ENCODE measurements at places on chromosomes 5 and 9.
A peak's percentile ranks its signal among the peaks of the same experiment; 100 is the strongest.

- no peak for DNase-seq
Measured at GRCh38 chr5:100519075-100519474, 16.1 kb upstream of the FAM174A start.

- DNase-seq = no peak
Measured at GRCh38 chr5:63456279-63456678, 506.0 kb downstream of the HTR1A start.

- peak; percentile 11 for DNase-seq
Measured at GRCh38 chr9:134231330-134231745, 67.0 kb upstream of the RNU6ATAC start.

DNA sequence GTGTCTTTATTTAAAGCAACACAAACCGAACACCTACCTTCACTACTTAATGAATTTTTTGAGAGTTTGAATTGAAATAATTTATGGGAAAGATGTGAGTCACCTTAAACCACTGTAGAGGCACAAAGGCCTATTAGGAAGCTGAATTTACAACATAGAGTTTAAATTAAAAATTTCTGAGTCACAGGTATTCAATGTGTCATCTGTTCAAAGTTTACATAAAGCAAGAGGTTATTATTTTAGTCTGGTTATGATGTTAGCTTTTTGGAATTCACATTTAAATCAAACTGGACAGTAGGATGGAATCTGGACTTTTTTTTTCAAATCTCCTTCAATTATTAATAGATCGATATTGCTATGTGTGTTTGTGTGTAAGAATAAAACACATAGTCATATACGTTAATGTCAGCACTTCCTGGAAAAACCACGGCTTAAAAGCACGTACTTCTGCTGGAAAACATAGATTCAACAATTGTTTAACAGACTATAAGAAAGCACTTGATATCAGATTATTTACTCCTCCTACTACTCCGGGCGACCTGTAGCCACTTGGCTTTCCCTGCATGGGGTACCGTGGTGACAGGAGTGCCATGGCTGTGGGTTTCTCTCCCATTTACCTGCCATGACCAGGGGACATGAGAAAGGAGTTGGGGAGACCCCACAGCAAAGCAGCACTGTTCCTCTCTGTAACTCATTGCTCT lies 638.6 kb downstream of the SEMA5A start:
- peak; percentile 53 for DNase-seq

DNA sequence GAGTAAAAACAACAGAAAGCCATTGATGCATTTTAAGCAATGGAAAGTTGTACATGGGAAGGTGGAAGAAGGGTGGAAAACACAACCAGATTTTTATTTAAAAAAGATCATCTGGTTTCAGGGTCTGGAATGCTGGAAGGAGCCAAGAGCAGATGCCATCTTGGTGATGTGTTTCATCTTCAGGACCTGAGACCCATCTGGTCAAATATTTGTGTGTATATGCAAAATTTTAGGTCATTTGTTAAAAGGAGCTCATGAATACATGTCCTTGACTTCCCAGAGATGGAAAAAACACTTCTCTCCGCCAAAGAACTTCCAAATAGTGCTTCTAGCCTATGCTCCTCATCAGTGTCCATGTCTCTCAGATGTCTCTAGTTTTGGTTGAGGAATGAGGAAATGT lies 110.6 kb upstream of the GDNF start:
- no peak for DNase-seq

- no peak for DNase-seq
Measured at GRCh38 chr5:87949676-87950631, 318.7 kb downstream of the TMEM161B start.

GRCh38 chr5:24805230-24805629 lies 160.5 kb upstream of the CDH10 start:
- DNase-seq = no peak

DNA sequence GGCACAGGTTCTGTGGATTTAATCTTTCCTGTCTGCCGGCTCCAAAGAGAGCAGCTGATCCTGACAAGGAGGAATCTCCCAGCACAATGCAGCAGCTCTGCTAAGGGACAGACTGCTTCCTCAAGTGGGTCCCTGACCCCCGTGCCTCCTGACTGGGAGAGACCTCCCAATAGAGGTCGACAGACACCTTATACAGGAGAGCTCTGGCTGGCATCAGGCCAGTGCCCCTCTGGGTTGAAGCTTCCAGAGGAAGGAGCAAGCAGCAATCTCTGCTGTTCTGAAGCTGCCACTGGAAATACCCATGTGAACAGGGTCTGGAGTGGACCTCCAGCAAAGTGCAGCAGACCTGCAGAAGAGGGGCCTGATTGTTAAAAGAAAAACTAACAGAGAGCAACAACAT lies 630.2 kb upstream of the FTMT start:
- DNase-seq = no peak

GRCh38 chr9:134555094-134555650 lies 86.4 kb upstream of the COL5A1 start:
- peak; percentile 89 for DNase-seq

DNA sequence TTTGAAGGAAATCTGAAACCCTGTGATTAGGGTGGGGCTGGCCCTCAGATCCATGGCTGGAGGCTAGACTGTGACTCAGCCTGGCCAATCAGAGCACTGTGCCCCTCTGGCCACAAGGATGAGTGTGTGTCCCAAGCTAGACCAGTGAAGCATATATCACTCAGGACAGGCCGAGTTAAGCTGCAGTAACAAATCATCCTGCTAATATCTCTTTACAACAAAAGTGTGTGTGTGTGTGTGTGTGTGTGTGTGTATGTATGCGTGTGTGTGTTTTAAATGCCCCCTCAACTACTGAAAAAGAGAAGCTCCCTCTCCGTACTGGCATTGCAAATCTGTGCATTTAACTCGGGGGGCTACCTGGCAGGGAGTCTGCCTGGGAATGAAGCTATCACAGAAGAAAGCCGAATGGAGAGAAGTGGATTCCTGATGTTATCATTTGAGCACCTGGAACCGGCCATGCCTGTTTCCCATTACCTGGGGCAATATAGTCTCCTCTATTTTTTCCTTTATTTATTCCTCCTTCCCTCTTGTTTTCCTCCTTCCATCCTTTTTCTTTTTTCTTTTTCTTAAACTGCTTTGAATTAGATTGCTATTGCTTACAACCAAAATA lies 25.6 kb downstream of the STC2 start:
- DNase-seq = peak; percentile 79

DNA sequence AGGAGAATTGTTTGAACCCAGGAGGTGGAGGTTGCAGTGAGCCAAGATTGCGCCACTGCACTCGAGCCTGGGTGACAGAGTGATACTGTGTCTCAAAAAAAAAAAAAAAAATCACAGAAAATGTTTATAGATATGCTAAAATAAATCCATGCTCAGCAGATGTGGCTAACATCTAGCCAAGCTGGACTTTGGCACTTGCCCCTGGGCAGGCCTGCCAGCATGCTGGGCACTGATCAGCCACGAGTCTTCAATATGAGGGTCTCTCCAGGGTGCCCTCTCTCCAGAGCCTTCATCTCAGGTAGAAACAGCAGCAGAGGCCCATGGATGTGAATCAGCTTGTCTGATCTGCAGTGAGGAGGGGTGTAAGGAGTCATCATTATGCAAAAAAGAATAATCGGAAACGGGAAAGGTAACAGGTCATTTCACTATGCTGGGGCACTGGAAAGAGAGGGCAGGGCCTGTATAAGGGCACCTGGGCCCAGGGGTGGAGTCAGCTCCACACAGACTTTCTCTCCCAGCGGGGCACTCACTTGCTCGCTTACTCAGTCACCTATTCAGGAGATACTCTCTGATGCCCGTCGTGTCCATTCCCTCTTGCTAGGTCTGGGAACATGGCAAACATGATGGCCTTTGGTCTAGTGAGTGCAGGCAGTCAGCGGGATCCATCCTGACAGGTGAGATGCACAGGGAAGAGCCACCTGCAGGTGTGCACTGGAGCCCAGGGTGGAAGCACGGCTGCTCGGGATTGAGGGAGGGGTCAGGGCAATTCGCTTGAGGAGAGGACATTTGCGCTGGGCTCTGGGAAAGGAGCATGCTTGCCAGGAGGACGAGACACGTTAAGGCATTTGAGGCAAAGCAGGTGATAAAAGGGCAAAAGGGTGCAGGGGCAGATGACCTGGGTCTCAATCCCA lies 17.1 kb downstream of the RNF44 start:
- DNase-seq = no peak

DNA sequence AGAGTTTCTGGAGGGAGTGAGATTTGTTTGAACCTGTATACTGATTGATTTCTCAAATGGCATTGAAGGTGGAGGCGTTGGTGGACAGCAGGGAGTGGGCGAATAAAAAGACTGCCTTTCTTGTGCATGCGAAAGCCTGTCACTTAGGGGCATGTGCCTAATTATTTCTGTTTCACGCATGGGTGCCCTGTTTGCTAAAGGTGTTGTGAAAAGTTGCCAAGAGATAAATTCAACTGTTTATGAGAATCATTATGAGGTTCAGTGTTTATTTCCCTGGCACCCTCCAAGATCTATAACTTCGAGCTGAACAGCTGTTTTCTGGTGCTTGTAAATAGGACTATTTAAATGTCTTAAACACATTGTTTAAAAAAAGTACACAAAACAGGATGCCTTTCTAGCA lies 67.4 kb upstream of the DMRTA1 start:
- DNase-seq = no peak

- DNase-seq = peak; percentile 77
Measured at GRCh38 chr5:144002876-144003275, 167.6 kb downstream of the YIPF5 start.

DNA sequence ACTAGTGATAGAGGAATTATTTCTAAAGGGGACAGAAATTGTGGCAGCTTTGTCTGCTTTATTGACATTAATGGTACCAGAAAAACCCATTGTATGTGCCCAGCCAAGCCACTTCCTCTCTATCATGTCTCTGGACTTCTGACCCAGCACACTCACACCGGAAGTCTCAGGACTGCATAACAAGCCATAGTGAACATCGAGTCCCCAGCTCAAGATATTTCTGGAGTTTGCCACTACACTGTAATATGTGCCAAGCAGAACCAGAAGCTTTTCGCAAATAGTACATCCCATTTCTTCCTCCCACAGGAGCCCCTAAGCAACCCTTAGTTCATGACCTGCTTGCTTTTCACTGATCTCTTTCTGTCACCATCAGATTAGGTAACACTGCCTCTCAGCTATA lies 187.4 kb upstream of the GHR start:
- DNase-seq = no peak

GRCh38 chr9:34600908-34601307 lies 11.0 kb downstream of the RPP25L start:
- DNase-seq = no peak

- DNase-seq = no peak
Measured at GRCh38 chr9:15915711-15916110, 362.9 kb downstream of the CCDC171 start.

DNA sequence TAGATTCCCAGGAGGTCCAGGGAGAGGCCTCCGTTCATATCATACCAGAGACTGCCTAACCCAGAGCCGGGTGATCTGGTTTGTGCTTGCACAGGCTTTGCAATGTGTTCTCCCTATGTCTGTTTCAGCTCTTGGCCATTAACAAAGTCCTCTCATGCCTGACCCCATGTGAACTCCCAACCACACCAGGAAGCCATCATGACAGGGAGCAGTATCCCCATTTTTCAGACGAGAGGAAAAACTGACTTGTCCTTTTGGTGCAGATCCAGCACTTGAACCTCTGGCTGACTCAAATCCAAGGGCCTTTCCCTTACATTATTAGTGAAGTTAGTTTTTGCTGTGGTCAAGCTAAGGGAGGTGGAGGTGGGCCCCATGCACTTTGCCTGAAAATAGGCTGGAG lies 58.4 kb downstream of the TEX10 start:
- no peak for DNase-seq

GRCh38 chr9:74016004-74016403 lies 481.1 kb upstream of the RORB start:
- DNase-seq = no peak

DNA sequence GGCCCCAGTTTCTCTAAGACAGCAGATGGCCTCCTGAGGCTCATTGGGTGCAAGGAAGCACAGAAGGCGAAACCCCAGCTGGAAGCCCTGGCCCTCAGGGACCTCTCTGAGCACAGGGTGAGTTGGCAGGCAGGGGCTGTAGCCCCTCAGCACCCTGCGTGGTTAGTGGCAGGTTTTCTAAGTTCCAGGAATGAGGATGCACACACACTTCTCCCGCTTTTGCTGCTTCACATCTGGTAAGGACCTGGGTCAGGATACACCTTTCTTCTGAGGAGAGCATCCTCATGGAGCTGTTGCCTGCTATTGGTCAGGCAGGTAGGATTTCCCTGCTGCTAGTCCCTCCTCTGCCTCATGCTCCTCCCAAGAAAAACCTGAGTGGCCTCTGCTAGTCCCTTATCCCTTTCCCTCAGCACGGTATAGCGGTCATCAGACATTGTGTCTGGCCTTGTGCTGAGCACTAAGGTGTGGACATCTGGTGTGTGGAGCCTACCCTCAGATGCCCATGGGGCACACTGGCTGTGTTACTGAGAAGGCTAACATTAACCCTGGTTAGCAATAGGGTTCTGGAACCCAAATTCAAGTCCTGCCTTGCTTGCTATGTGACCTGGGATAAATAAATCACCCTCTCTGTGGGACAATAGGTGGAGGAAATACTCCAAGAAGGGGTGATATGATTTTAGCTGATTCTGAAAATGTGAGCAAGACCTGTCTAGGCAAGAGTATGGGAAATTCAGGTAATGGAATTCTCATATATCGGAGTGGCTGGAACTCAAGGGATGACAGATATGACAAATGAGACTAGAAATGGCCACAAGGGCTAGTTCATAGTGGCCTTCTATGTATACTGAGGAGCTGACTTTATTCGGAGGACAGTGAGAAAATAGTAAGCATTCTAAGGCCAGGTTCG lies 1.6 kb downstream of the SLC22A4 start:
- DNase-seq = no peak

GRCh38 chr5:32182463-32183063 lies 8.4 kb upstream of the GOLPH3 start:
- no peak for DNase-seq

DNA sequence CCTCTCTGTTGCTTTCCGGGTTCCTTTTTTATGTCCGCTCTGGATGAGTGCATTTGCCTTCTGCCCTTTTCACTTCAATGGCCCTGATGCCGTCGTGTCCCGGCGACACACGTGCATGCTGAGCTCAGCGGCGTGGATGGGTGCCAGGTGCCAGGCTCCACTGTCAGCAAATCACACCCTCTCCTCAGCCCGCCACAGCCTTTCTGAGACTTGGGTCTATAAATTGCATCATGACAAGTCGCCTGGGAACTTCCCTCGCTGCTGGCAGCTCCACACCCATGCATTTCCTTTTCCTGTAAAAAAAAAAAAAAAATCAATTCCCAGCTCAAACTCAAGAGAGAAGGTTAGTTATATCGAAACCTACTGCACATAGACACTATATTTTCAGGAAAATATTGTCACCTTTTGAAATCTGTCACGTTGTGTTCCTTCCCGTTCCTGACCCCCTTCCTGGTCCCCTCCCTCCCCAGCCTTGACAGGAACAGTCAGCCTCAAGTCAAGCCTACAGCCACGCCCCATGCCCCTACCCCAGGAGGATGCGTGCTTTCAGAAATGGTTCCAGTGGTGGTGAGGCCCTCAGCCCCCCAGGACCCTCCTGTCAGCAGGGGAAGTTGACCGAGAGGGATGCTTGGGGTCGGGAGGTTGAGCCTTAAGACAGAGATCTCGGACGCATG lies 110.3 kb upstream of the PTCH1 start:
- DNase-seq = no peak
